ENCODE measurements at places on chromosomes 13 and 19.

- peak overlapping the region; percentile 81 for H3K27ac ChIP-seq
- H3K4me1 ChIP-seq = peaks cover 42% of the 10 kb centered on the region
- no peaks in the 10 kb centered on the region for H3K27me3 ChIP-seq
- peaks cover 28% of the 10 kb centered on the region for H3K36me3 ChIP-seq
- no peak overlapping the region for H3K4me3 ChIP-seq
Observed at GRCh38 chr19:10809651-10810285, 26.2 kb downstream of the TMED1 start.

DNA sequence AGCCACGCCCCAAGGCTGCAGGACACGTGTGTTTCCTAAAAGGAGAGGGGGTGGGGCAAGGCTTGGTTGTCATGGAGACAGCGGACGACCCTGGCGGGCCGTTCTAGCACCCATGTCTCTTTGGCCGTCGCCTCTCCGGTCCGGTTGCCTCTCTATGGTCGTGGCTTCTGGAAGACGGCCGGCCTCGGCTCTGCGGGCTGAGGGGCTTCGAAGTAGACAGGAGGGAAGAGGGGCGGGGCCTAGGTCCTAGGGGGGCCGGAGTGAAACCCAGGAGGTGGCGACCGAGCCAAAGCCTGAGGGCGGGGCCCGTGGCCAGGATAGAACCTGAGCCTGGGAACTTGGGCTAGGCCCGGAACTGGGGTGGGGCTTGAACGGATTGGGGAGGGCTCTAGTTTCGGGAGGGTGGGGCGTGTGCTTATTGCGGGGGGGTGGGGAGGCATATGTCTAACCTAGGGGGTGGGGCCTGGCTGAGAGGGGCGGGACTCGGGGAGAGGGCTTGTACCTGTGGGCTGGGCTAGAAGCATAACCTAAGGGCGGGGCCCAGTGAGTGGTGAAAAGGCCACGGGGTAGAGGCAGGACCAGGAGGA is 750 bp upstream of the SLC27A1 start:
- H3K4me3 ChIP-seq = peak overlapping the region; percentile 91
- H3K4me1 ChIP-seq = peaks cover 39% of the 10 kb centered on the region
- peaks cover 11% of the 10 kb centered on the region for H3K36me3 ChIP-seq

DNA sequence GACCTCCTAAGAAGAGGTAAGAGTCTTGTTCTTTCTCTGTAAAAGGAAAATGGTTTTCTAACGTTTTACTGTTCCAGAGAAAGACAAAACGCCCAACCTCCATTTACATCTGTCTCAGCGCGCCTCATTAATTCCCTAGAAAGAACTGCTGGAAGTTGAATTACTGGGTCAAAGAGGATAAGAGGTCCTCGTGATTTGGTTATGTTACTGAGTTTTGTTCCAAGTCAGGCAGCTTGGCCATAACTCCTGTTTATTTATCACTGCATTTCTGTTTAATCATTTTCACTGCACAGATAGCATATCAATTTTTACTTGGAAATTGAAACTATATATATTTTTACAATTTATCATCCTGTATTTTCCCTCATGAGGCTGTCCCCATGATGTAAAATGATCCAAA is 112.9 kb upstream of the PEG3 start:
- no peaks in the 10 kb centered on the region for H3K4me1 ChIP-seq
- H3K27ac ChIP-seq = no peak overlapping the region
- H3K27me3 ChIP-seq = no peaks in the 10 kb centered on the region
- DNase-seq = no peak
- H3K4me3 ChIP-seq = no peak overlapping the region
- peaks cover 2% of the 10 kb centered on the region for H3K36me3 ChIP-seq

GRCh38 chr19:9107375-9107774 is at the start of gene OR7G2:
Gene OR7G2 (minus strand): TSS chr19:9107475. CDS start chr19:9103243, 4,232 bp downstream.
- no peaks in the 10 kb centered on the region for H3K4me1 ChIP-seq
- no peak within 1 kb of the TSS for H3K4me3 ChIP-seq
- H3K27me3 ChIP-seq = peaks cover 67% of the 10 kb centered on the region

- H3K36me3 ChIP-seq = peaks cover 36% of the 10 kb centered on the region
- peak; percentile 77 for DNase-seq
- H3K4me1 ChIP-seq = peaks cover 35% of the 10 kb centered on the region
- H3K27me3 ChIP-seq = no peaks in the 10 kb centered on the region
- H3K27ac ChIP-seq = peak overlapping the region; percentile 97
- H3K4me3 ChIP-seq = peak overlapping the region; percentile 20
Observed at GRCh38 chr19:19490214-19490968, 25.0 kb downstream of the TSSK6 start.

DNA sequence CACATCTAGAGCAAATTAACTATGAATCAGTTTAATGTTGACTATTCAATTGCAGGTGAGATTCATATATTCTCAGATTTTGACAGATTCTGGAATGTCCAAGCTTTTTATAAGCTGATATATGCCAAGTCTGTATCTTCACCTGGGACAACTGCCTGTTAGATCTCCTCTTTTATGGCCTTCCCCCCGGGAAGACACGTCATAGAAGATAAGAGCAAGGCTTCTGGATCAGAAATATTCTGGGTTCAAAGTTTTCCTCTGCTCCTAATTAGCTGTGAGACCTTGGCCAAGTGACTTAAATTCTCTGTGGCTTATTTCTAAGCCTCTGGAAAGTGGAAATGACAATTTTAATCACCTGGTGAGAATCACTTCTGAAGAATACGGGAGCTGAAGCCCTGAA is 187.5 kb downstream of the OXGR1 start:
- no peak for DNase-seq
- no peaks in the 10 kb centered on the region for H3K27me3 ChIP-seq
- no peaks in the 10 kb centered on the region for H3K4me1 ChIP-seq
- H3K4me3 ChIP-seq = no peak overlapping the region
- no peaks in the 10 kb centered on the region for H3K36me3 ChIP-seq

- H3K4me3 ChIP-seq = no peak overlapping the region
- H3K27ac ChIP-seq = no peak overlapping the region
- no peaks in the 10 kb centered on the region for H3K27me3 ChIP-seq
- H3K4me1 ChIP-seq = no peaks in the 10 kb centered on the region
- DNase-seq = no peak
Observed at GRCh38 chr13:76153239-76153638, 517.1 kb downstream of the LMO7 start.

GRCh38 chr13:92461831-92462230 is 764.8 kb upstream of the GPC6 start:
- no peak for DNase-seq
- H3K27ac ChIP-seq = no peak overlapping the region
- no peaks in the 10 kb centered on the region for H3K36me3 ChIP-seq
- no peaks in the 10 kb centered on the region for H3K4me1 ChIP-seq
- H3K4me3 ChIP-seq = no peak overlapping the region
- no peaks in the 10 kb centered on the region for H3K27me3 ChIP-seq
